ENCODE measurements at places on chromosomes 1 and 21.

- DNase-seq, result no peak
Observed at GRCh38 chr1:75996196-75996595, 64.0 kb upstream of the ASB17 start.

DNA sequence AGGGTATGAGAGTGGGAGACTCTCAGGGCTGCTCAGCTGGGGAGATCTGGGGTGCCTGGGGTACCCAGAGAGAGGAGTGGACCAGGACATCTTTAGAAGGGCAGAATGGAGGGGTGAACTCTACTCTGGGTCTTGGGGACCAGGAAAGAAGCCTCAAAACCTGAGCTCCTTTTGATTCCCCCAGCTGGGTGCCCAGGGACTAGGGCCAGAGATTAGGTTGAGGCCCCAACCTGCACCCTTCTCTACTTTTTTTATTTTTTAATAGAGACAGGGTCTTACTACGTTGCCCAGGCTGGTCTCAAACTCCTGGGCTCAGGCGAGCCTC lies 1.9 kb downstream of the PDZK1IP1 start:
- no peak for DNase-seq

- no peak for DNase-seq
Observed at GRCh38 chr21:25283720-25284119, 323.6 kb downstream of the MRPL39 start.

GRCh38 chr1:227788271-227789083 lies 27.0 kb upstream of the PRSS38 start:
- peak; percentile 50 for DNase-seq

GRCh38 chr21:25039461-25040380 lies 567.6 kb downstream of the MRPL39 start:
- peak; percentile 73 for DNase-seq

GRCh38 chr1:40662864-40663263 lies 2.6 kb downstream of the RIMS3 start:
- DNase-seq, result no peak

DNA sequence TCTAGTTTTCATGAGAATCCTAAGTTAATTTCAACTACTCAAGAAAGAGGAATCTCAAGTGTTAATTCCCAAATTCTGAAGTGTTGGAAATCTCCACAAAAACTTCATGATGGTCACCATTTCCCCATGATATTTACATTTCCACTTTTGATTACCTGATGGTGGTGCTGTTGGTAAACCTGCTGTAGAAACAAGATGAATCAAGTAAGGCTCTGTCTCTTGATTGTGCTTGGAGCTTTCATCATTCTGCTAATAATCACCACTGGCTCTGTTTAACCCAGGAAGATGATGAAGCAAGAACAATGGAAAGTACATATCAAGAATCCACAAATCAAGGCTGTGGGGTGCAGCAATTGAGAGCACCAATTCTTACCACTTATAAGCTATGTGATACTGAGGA lies 77.8 kb downstream of the C4BPA start:
- no peak for DNase-seq

- DNase-seq, result no peak
Observed at GRCh38 chr1:94526152-94526980, 15.2 kb downstream of the F3 start.

- DNase-seq, result no peak
Observed at GRCh38 chr1:23644555-23644866, 47.1 kb upstream of the RPL11 start.

DNA sequence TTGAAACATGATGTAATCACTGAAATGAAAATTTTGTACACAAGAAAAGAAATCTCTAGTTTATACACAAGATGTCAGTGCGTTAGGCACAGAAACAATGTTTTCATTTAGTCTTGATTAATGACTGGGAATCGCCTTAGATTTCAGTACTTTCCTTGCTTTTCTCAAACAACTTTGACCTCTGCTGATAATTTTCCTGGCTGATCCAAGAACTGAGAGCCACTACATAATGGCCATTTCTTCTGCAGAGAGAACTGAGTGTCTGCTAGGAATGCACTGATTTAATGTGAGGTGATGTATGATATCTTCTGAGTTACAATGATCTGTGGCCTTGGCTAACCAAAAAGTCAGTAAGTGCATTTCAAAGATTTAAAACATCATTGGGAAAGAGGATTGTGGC lies 308.1 kb downstream of the CTH start:
- DNase-seq, result no peak

GRCh38 chr1:226882631-226883409 lies 12.4 kb downstream of the PSEN2 start:
- DNase-seq, result no peak

DNA sequence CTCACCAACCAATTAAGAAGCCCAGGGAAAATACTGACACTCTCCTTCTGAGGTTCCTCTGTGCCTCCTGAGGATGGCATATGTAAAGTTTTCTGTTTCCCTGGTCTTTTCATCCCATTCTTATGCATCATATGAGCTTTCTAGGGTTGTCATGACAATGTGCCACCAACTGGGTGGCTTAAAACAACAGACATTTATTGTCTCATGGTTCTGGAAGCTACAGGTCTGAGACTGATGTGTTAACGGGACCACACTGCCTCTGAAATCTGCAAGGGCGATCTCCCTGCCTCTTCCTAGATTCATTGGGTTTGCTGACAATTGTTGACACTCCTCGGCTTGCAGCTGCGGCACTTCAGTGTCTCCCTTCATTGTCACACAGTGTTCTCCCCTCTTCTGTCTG lies 308.4 kb downstream of the RGS7 start:
- DNase-seq, result no peak

DNA sequence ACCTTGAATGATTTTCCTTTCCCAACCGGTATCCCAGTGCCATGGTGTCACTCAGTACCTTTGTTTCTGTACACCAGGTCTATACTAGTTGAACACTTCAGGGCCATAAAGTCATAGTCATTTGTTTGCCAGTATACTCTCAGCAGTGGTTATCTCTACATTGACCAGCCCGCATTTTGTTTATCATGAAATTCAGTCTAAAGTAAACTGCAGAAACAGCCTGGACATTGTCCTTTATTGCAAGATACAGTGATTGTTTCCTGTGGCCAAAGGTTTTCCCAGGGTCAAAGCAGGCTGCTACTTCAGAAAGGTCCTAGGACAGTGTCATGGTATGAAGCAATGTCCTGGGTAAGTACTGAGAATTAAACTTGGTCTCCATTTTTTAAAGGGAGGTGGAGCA lies 407.4 kb downstream of the RWDD3 start:
- no peak for DNase-seq

- no peak for DNase-seq
Observed at GRCh38 chr1:108862698-108863477, 6.0 kb upstream of the AKNAD1 start.

GRCh38 chr1:184160236-184160635 lies 108.7 kb downstream of the TSEN15 start:
- no peak for DNase-seq

GRCh38 chr1:238484121-238484520 lies 593.4 kb upstream of the ZP4 start:
- no peak for DNase-seq

- no peak for DNase-seq
Observed at GRCh38 chr1:125087691-125088090, 3902.9 kb downstream of the SRGAP2C start.

GRCh38 chr1:48793863-48794262 lies 17.2 kb upstream of the BEND5 start:
- DNase-seq, result no peak

- DNase-seq, result no peak
Observed at GRCh38 chr1:111148376-111148881, 8.4 kb downstream of the CEPT1 start.

DNA sequence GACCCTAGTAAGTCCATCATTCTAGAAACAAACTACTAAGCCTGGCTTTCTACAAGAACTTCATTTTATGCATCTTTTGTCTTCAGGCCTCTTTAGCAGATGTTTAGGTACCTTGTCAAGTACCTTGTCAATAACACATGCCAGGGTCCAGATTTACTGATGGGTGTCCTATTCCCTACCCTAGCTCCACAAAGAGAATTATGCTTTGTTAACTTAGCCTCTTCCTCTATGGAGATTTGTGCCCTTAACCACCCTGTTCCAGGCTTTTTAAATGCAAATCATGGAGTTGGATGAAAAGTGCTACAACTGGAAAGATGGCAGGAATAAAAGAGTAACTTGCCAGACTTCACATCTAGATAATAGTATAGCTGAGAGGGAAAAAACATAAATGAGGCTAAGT lies 42.7 kb downstream of the SPATA46 start:
- DNase-seq, result no peak

GRCh38 chr1:245929224-245929623 lies 577.9 kb downstream of the SMYD3 start:
- DNase-seq, result no peak

GRCh38 chr1:214660900-214661299 lies 57.9 kb downstream of the CENPF start:
- DNase-seq, result no peak

DNA sequence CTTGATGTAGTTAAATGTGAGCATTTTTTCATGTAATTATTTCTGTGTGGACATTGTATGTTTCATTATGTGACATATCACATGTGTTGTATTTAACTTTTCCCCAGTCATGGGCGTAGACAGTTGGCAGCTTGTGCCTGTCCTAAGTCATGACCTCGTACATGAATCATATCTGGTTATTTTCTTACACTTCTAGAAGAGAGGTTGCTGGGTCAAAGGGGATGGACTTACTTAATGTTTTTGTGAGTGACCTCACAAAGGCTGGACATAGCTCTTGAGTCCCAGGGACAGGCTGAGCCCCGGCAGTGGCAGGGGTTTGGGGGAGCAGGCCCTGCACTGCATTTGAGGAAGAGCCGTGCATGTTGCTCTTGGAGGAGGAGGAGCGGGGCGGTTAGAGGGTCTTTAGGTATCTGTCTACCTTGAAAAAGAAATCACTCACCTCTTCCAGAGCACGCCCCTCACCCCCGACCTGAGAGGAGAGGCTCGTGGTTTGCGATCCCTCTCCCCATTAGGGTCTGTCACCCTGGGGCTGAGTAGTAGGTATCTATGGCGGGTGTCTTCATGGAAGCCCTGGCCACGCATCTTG lies 16.4 kb downstream of the IFNGR2 start:
- DNase-seq, result no peak

GRCh38 chr1:238346340-238346739 lies 455.6 kb upstream of the ZP4 start:
- no peak for DNase-seq

- no peak for DNase-seq
Observed at GRCh38 chr1:223700942-223701637, 11.2 kb upstream of the CAPN2 start.

DNA sequence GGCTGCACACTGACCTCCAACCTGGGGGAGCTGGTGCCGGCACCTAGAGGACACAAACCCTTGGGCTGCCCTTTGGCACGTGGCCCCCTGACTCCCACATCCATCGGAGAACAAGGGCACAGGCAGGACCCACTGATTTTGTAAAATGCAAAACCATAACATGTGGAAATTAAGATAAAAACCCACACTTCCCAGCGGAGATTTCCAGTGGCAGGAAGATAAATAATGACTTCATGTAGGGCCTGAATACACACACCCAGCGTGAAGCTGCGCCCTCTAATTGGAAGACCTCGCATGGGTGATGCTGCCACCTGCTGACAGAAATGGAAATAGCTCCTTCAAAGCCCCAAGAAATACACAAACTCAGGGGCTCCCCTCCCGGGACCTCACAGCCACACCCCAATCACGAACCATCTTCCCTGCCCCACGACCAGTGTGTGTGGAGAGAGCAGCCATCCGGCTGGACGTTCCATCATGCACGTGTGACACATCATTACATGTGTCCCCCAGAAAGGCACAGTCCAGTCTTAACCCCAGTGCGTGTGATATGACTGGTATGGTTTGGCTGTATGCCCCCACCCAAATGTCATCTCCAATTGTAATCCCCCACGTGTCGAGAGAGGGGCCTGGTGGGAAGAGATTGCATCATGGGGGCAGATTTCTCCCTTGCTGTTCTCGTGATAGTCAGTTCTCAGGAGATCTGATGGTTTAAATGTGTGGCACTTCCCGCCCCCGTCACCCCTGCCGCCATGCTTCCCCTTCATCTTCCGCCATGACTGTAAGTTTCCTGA lies 5.7 kb upstream of the TPRG1L start:
- DNase-seq, result peak; percentile 21

- DNase-seq, result no peak
Observed at GRCh38 chr1:205438213-205439158, 16.6 kb upstream of the LEMD1 start.

- no peak for DNase-seq
Observed at GRCh38 chr21:39148975-39149374, 34.3 kb downstream of the PSMG1 start.

DNA sequence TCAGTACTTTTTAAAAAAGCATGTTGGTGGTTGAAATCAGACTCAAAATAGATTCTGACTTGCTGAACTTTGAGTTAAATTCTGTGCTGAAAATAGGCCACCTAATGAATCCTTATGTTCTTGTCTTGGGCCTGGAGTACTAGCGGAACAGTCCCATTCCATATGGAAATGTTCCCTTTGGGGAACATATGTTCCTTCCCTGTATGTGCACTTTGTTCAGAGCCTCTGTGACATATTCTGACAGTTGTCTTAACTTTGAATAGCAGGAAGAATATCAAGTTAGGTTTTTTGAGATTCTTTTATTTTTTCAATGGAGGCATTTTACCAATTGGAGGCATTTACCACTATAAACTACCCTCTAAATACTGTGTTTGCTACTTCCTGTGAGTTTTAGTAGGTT lies 1667.8 kb downstream of the PLA2G4A start:
- DNase-seq, result no peak

- peak; percentile 25 for DNase-seq
Observed at GRCh38 chr1:64242895-64243756, 39.7 kb downstream of the UBE2U start.

DNA sequence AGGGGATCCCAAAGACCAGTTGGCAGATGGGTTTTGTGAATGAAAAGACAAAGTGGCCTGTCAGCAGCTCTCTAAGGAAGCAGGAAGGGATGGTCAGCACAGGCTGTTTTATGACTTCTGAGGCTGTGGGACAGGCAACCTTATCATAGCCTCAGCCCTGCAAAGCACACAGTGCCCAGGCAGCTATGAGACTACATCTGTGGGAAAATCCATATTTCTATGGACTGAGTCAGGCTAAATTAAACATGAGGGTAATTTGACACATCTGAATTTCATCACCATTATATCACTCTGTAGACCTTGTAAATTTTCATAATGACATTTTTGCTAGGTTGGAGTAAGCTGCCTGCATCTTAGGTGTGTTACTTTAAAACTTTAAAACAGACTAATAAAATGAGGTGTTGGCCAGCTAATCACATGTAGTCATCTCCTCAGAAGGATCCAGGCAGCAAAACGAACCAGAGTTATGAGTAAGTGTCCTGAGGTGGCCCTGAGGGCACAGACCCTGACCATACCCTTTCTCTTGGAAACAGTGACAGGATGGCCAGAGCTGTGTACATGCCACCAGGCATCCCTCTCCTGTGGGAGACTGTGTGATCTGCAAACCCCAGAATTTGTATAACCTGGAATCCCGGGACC lies 14.6 kb downstream of the NGF start:
- no peak for DNase-seq

- DNase-seq, result no peak
Observed at GRCh38 chr1:208604295-208604694, 360.1 kb upstream of the PLXNA2 start.

- peak; percentile 95 for DNase-seq
Observed at GRCh38 chr1:96130432-96130831, 591.2 kb upstream of the PTBP2 start.

GRCh38 chr1:230750576-230750975 lies 3.4 kb downstream of the CAPN9 start:
- no peak for DNase-seq

All from NCI-H748 treated with DMSO at 0.1 percent for 48 hours (cell line).